ENCODE measurements at places on chromosomes 12 and 14. TPM values are rescaled to one million over a fixed set of nuclear protein-coding genes. Genes with fewer than 3 reads are reported as not detected.

Gene RAD9B
- polyA plus RNA-seq = 1.5 TPM

Gene SPIC
- polyA plus RNA-seq = not detected

DNA sequence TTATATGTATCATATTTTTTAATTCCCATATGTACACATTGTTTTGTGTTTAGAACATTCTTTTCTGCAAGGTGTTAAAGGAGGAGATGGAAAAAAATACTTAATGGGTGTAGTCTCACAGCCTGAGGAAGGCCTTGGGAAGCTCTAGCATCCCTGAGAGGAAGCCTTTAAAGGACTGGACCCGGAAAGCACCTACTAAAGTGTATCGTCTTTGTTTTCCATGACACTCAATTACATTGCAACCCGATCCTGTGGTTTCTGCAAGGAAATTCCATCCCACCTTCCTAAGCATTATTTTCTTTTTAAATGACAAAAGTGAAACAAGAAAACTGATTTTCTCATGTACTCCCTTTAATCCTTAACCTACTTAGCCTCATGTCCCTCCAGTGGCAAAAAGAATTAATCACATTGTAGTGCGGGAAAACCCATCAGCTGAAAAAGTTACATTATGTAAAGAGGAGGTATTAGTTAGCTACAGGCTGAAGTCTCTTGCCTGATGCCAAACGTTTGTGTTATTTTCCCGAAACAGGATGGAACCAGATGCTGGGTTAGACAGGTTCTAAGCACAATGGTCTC, 147.8 kb upstream of the CPSF6 start:
- DNase-seq = no peak

GRCh38 chr14:66539034-66539433, 31.1 kb downstream of the GPHN start:
- no peak for DNase-seq

DNA sequence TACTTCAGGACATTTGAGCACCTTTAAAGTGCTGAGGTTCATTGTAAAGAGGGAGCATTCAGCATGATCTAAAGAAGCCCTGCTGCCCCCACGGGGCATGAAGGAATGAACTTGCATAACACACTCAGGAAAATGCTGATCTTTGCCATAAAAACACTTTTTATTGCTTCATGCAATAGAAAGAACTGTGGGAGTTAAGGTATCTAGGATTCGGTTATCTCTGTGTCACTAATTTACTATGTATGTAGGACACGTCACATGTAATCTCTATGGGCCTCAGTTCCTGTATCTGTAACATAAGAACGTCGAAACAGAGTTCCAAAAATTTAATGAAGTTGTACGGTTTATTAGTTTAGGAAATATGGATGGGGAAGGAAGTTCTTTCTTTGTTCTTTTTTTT, 33.0 kb downstream of the BTBD7 start:
- DNase-seq = no peak

DNA sequence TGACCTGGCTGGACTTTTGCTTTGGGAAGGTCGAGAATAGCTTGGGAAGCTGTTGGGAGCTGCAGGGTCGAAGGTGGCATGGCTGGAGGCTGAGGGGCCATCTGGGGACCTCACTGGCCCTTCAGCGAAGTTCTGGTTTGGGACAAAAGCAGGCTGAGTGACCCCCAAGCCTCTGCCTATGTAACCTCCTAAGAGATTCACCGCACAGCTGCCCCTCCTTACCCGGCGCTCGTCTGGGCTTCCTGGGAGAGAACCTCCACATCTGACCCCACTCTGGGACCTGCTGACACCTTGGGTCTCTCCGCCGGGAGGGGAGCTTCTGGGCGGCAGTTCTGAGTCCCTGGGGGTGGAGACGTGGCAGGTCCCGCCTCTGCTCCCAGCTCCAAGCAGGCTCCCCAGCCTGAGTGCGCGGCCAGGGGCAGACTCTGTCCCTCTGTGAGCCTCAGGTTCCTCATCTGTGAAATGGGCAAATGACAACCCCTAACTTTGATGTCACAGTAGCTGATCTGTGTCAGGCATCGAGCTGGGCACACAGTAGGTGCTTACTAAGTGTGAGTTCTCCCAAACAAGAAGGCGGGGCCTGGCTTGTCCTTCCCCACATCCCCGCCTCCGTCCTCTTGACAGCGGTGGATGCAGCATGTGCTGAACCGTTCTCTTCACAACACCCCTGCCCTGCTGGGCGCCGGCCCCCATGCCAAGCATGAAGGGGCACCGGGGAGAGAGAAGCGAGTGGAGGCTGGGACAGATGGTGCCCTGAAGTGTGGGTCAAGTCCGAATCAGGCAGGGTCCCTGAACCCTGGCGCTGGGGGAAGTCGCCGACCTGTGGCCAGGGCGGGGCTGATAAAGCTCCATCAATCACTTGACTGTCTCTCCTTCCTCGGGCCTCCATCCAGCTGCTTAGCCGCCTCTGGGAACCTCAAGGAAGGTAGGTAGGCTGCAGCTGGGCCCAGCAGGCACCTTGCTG, 3.8 kb downstream of the EXOC3L4 start:
- no peak for DNase-seq

DNA sequence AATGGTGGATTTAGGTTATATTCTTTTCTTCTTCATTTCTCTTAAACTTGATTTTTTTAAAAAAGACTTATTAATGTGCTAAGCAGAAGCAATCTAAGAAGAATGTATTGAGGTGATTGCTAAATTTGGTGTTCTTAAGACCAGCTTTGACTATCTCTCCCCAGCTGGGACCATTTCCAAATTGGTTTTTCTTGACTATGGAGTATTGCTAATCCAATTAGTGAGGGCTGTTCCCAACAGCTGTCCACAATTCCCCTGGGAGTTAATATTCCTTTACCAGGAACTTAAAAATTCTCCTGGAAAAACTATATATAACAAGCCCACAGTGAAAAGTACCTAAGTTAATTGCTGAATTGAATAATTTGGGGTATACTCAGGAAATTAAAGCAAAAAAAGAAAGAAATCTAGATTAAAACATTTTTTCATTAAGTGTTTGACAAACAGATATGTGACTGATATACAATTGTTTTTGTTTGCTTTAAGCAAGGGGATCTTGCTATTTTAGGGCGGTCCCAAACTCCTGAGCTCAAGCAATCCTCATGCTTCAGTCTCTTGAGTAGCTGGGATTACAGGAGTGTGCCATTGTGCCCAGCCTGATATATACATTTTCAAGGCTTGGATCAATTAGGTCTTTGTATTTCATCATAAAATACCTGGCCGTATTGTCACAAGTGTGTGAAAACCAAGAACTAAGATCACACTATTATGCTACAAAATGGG, 105.0 kb downstream of the FAR2 start:
- no peak for DNase-seq

Gene CCDC38
- polyA plus RNA-seq = 0.60 TPM

DNA sequence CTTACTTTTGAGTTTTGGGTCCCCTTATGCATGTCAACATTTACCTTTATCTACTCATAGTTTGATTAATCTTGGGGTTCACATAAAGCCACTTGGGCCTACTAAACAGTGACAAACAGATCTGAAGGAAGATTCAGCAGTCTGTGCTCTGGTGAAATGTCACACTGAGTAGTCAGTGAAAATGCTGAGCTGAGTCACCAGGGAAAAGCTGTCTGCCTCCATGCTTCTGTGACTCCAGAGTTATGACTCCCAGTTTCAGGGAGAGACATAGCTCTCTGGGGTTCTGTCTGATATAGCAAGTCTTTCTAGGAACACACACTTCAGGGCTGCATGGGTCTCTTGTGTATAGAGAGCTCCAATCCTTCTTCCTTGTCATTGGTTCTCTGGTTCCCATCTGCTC, 406.3 kb upstream of the FAR2 start:
- DNase-seq = no peak

GRCh38 chr14:64572386-64573104, 22.8 kb downstream of the PPP1R36 start:
- no peak for DNase-seq

- DNase-seq = no peak
These were observed 608 bp downstream of the ZNF410 start for GRCh38 chr14:73887318-73887616.

DNA sequence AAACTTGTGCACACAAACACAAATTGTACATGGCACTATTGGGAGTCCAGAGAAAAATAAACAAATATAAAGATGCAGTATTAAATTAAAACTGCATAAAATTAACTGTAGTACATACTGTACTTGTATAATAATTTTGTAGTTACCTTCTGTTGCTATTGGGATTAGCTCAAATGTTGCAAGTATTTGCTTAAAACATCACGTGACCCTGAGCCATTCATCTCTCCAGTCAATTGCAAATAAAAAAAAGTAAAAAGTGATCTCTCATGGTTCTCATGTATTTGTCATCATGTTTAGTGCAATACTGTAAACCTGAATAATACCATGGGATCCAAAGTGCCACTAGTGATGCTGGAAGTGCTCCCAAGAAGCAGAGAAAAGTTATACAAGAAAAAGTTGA, 88.1 kb upstream of the NAV3 start:
- no peak for DNase-seq

GRCh38 chr12:3951380-3952135, 78.4 kb upstream of the PARP11 start:
- DNase-seq = no peak

Gene CYP27B1
- polyA plus RNA-seq = 0.82 TPM

DNA sequence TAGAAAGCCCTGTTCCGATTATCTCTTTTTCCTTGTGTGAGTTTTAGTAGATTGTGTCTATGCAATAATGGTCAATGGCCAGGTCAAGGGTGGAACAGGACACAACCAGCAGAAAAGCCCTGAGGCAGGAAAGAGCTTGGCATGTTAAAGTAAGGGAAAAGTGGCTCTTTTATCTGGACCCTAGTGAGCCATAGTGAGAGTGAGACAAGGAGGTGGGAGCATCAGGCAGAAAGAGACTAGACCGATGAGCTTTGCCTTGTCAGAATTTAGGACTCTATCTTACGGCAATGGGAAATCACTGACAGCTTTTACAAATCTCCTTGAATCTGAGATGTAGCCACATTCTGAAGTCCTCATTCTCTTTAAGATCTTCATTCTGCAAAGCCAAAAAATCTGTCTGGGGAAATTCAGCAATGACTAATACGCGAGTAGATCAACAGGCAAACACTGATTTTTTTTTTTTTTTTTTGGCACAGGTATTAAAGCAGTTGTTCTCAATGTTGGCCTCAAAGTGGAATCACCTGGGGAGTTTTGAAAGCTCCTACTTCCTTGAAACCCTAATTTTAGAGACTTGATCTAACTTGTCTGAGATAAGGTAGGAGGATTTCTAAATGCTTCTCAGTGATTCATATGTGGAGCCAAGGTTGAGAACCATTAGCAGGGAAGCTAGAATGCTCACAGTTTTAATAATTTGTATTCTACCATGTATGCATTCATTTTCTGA, 33.9 kb downstream of the TMEM19 start:
- DNase-seq = no peak

Gene TAMALIN
- polyA plus RNA-seq = 19.3 TPM

DNA sequence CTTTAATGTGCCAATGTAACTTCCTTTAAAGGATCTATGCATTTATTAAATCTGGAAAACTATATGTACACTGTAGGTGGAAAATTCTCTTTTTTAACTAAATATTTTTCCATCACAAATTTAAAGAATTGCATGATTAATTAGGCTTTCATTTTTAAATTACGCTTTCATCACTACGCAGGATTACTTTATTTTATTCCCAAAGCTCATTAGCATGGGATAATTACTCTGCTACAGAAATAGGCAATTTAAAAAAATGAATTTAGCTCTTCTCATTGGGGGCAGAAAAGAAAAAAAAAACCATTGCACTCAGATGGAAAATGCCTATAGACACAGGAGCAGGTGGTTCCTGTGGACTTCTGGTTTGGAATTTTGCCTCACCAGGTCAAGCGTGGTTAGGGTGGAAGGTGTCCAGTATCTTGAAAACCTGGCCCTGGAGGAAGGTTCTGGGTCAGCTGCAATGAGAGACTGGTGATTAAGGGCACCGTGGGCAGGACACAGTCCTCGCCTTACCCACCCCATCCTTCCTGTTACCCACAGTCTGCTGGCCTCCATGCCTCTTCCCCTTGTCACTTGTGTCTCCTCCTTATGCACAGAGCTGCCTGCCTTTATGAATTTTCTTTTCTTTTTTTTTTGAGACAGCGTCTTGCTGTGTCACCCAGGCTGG, 17.3 kb upstream of the RIN3 start:
- DNase-seq = no peak

Gene PTPRR
- polyA plus RNA-seq = 0.79 TPM

- DNase-seq = no peak
These were observed 245.8 kb downstream of the C12orf75 start for GRCh38 chr12:105576261-105576660.

Gene SIX6
- not detected for polyA plus RNA-seq

Gene KRT78
- not detected for polyA plus RNA-seq

Gene ZDHHC22
- 0.33 TPM for polyA plus RNA-seq

- DNase-seq = no peak
These were observed 139.3 kb downstream of the CALM1 start for GRCh38 chr14:90536092-90536491.

Gene DEPDC4
- 1.9 TPM for polyA plus RNA-seq

- DNase-seq = no peak
These were observed 30.8 kb upstream of the RESF1 start for GRCh38 chr12:31928246-31929026.

DNA sequence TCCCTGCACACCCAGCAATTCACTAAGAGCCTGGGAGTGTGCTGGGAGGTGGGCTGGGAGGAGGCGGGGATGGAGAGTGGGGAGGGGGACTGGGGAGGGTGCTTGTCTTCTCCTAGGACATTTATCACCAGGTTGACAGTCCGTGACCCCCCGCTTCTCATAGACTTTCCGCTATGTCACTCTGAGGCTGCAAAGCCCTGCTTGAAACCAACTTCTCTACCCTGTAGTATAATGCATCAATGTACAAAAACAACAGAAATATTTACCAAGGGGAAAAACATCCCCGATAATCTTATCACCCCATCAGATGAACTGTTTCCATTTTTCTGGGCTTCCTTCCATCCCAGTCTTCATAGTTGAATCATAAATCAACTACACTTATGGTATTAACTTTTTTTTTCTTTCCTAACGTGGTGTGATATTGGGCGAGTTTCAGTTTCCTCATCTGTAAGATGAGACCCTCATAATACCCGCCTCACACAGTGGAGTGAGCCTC, 28.6 kb upstream of the BATF start:
- DNase-seq = no peak
